ENCODE measurements at places on chromosomes 2 and 18.

DNA sequence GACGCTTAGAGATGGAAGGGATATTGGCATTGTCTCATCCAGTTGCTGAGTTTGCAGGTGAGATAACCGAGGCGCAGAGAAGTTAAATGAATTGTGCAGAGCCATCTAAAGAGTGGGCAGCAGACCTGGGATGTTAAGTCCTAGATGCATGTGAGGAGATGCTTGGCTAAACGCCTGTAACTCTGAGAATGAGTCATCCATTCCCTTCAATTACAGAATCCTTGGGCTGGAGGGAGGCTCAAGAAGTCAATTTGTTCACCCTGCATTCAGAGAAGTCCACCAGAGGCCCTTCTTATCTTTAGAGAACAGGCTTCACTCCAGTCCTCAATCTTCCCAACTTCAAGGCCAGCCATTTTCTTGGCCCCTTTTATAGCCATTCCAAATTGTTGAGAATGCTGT lies 1.6 kb downstream of the EHD3 start:
- peak; percentile 90 for DNase-seq

DNA sequence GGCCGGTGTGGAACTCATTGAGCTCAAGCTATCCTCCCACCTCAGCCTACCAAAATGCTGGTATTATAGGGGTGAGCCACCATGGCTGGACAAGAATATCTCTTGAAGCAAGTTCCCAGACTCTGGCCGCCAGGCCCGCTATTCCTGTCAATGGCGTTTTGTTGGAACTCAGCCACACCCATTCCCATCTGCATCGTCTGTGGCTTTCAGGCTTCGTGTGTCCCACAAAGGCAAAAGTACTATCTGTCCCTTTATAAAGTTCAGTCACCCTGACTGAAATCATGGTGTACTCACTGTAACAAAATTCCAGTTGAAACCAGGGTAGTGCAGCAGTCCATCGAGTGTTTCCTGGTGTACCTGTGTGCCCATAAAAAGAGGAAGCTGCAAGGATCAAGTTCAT lies 96.7 kb downstream of the SH3BP4 start:
- DNase-seq: no peak

GRCh38 chr2:159175182-159175581 lies 111.3 kb downstream of the WDSUB1 start:
- no peak for DNase-seq

DNA sequence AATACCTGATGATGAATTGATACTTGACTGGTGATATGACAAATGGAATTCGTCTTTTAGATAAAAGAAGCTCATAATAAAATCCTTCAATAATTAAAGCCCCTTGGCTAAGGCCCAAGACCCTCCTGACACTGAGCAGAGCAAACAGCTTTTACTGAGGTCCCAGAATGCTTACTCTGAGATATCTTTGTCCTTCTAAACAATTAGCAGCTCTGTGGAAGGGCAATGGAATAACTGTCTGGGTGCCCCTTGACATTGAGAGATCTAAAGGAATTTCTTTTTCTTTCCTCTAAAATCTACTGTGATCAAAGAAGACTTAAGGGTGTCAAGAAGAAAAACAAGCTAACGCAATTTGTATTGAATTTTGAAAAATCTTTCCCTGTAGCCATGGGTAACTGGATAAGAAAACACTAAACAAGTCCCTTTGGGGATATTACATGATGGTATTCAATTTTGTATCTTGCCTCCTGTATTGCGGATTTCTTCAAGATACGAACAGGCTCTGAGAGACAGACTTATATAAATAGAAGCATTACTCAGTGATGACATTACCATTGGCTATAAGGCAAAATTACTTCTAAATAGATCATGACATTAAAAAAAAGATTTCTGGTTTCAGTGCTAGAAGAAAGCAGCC lies 128.8 kb downstream of the MREG start:
- peak; percentile 82 for DNase-seq

DNA sequence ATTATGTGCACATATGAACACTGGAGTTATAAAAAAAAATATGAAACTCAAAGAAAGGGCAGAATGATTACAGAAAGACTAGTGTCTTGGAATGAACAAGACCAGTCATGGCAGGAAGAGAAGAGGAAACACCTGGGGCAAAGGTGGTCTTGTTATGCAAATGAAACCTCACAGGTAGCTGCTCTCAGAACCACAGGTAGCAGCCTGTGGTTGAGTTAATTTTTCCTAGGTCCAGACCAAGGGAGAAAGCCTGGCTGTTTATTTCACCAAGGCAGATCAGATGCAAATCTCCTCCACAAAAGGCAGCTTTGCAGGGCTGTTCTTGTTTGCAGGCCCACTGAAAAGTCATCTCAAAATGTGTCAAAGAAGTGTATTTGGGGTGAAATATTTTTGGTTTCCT lies 785.8 kb downstream of the RNF144A start:
- DNase-seq: no peak

DNA sequence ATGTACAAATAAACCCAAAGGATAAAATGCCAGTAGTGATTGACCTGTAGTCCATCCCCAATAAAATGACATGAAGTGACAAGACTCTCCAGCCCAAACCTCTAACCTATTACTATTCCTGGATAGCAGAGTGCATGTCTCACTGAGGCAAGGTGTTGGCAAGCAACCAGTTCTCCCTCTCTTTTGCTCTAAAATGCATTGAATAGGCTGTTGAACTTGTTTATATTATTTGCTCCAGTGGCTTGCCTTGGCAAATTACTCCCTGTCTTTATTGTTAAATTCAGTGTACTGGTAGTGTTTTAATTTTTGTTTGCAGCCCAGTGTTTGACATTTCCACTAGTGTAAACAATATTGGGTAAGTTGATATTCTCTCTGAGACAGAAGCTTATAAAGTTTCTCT lies 70.5 kb downstream of the CSRNP3 start:
- no peak for DNase-seq

GRCh38 chr2:71974846-71975245 lies 172.8 kb downstream of the CYP26B1 start:
- peak; percentile 44 for DNase-seq

- DNase-seq: no peak
Observed at GRCh38 chr2:161367675-161368074, 48.4 kb upstream of the TBR1 start.
